Activated CD8-positive, alpha-beta memory T cell treated with anti-CD3 and anti-CD28 coated beads for 1 hour (primary cell): ENCODE measurements at places on chromosomes 4 and X.

GRCh38 chr4:172152284-172152683 lies 339.1 kb downstream of the GALNTL6 start:
- DNase-seq = no peak

DNA sequence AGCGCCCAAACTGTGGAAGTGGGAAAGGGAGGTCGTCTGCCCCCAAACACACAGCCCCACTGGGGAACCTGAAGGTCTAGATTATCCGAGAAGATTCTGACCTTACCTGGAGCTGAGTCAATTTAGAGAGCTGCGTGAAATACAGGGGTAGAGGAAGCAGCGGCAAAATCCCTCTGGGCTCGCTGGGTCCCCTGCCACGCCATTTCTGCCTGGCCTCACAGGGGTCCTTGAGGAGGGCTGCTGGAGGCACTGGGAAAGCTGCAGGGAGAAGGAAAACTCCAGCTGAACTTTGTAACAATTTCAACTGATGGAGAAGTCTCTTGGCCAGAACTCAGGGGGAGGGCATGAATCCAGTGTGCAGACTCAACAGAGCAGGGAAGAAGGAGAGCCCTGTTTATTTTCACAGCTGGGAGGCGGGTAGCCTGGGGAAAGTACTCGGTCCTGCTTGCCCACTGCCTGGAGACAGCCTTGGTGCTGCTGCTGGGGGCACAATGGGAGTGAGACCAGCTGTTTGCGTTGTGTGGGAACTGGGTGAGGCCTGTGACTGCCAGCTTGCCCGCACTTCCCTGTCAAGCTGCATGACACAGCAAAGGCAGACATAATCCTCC lies 93.2 kb upstream of the MAPK10 start:
- no peak for DNase-seq

- no peak for DNase-seq
These were observed 250.9 kb downstream of the TENM3 start for GRCh38 chr4:182494103-182494502.

DNA sequence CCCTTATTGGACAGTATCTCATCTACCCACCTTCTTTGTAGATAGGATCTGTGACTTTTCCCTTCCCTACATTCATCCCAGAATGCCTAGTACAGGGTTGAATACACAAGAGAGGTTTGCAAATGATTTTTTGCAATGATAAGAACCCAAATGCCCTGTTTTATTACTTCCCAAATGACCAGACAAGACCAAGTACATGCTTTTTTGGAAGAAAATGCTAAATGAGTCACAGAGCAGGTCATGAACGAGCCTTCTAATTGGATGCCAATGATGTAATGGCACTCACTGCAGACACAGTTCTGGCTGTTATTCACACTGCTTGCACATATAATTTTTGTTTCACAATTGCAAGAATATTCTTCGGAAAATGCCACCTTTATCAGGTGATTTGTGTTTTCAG lies 17.8 kb upstream of the GABRQ start:
- no peak for DNase-seq

- DNase-seq = no peak
These were observed at the start of gene BEX3 for GRCh38 chrX:103376118-103376978. Gene BEX3, plus strand, starts transcription at chrX:103376538. Its CDS starts 984 bp downstream, at chrX:103377522.

DNA sequence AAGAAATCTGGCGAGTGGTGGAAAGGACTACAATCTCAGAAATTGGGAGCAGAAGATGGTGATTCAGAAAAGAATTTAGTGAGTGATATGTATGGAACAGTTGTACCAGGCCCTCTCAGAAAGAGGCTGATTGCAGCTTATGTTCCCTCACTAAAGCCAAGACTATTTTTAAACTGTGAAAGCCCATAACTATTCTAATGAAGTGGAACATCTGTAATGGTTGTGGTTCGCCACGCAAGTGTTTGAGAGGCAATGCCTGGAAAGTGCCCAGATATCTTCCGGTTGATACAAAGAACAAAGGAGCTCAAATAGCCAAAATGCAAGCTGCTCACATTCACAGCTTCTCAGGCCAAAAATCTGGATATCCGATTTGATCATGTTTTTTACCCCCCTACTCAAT lies 1250.7 kb downstream of the RAPGEF2 start:
- no peak for DNase-seq

GRCh38 chrX:84724576-84724975 lies 222.3 kb upstream of the HDX start:
- DNase-seq = no peak

DNA sequence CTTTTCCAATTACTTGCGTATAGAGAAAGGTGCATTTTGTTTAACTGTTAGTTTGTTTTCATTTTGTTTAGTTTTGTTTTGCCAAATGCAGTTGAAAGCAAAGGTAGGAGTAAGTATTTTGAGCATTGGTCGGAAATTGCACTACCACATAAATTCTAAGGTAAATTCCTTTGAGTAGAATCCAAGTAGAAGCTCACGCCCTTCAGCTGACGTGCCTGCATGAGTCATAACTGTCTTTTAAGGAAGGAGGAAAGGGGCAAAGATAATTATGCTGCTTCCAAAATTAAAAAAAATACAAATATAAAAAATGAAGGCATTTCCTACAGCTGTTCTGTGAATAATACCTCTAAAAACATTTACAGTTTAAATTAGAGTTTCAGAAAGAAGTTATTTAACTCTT lies 110.2 kb upstream of the MYOZ2 start:
- DNase-seq = no peak

GRCh38 chrX:149494844-149495565 lies 10.1 kb downstream of the IDS start:
- no peak for DNase-seq

GRCh38 chr4:158169931-158170690 lies 2.7 kb downstream of the GASK1B start:
- no peak for DNase-seq

- DNase-seq = no peak
These were observed 288.9 kb downstream of the IL1RAPL2 start for GRCh38 chrX:104854790-104855340.

- no peak for DNase-seq
These were observed 100.3 kb downstream of the SORBS2 start for GRCh38 chr4:185711726-185712125.

GRCh38 chr4:147975933-147976928 lies 244.3 kb downstream of the ARHGAP10 start:
- DNase-seq = no peak

DNA sequence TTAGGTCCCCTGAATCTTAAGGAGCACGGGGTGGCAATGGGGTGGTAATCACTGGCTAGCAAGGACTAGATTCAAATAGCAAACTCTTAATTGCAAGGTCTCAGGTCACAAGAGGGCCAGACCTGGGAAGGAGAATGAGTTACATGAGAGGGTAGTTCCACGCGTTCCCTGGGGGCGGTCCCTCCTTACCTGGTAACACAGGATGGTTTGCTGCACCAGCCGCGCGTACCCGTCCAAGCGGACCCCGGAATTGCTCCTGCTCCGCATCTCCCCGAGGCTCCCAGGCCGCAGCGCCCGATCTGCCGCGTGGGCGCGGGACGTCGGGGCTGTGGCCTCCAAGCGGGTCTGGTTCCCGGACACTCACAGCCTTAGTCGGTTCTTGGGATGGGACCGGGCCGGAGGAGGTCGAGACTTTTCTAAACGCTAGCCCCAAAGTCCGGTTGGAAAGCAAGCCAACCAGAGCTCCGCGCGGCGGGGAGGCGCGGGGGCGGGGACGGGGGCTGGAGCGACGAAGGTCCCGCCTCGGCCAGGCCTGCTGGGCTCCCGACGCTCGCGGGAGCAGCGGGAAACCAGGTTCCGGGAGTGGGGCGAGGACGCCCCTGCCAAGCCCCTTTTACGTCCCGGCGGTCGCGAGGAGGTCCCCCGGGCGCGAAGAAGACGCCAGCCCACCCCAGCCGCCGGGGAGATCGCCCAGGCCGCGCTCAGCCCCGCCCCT lies at the start of gene PHKA2:
Gene PHKA2 (minus strand): TSS at position 449 of the 715 bp plus-strand sequence. CDS start 182 bp downstream, at position 267.
- no peak for DNase-seq

- DNase-seq = no peak
These were observed 2.8 kb downstream of the SFRP2 start for GRCh38 chr4:153785910-153786721.

GRCh38 chrX:120680090-120680489 lies 50.2 kb upstream of the C1GALT1C1 start:
- DNase-seq = no peak

DNA sequence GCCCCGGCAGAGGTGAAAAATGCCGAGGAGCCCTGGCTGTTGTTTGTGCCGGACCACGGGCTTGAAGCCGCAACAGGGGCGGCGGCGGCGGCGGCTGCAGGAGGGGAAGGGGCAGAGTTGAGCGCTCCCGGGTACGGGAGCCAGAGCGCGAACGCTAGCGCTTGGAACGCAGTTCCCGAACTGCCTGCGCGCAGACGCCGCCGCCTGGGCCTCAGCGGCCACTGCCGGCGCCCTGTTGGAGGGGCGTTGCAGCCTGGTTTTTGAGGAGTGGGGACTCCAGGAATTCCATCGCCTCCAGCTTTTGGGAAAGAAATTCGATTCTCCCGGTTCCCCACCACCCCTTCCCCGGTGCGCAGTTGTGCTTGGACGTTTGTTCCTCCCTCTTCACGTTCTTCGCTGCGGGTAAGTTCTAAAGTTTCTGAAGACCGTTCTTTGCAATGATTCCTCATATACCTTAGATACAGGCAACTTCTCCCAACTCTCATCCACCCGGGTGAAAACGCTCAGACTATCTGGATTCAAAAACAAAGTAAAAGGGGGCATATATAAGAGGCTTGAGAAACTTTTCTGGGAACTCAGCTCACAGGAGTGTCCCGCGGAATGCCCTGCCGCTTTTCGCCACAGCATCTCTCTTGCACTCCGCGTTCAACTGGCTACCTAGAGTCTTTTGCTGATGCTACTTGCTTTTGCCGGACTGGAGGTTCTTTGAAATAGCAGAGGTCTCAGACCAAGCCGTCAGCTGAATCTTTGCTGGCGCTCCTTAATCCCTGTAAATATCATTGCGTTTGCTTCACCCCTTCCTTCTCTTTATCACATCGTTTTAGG lies 1.0 kb downstream of the FAT4 start:
- DNase-seq = no peak

GRCh38 chrX:19832191-19832965 lies 55.0 kb downstream of the SH3KBP1 start:
- no peak for DNase-seq

GRCh38 chr4:27568236-27568951 lies 707.8 kb downstream of the STIM2 start:
- no peak for DNase-seq

- no peak for DNase-seq
These were observed 3.3 kb downstream of the NLGN4X start for GRCh38 chrX:6225288-6225910.

GRCh38 chrX:20311505-20311904 lies 44.8 kb upstream of the RPS6KA3 start:
- no peak for DNase-seq

DNA sequence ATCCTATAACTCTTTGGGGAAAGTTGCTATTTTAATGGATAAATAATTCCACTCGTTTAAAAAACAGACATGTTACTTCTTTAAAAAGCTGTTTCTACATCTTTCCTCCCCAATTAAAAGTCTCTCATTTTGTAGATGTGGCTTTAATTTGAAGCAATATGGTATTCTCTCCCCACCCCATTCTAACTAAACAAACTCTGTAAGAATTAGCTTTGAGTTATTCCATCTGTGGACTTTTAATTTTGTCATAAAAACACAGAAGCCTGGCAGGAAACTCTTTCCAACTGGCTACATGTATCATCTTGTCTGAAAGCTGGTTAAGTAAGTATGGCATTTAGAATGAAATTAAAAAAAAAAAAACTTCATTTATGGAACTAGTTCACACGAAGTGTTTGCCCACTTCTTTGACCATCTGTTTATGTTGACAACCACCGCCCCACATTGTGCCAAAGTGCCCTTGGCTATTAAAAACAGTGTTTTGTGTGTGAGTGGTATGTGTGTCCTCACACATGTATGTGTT lies 140.3 kb downstream of the NAA11 start:
- no peak for DNase-seq

DNA sequence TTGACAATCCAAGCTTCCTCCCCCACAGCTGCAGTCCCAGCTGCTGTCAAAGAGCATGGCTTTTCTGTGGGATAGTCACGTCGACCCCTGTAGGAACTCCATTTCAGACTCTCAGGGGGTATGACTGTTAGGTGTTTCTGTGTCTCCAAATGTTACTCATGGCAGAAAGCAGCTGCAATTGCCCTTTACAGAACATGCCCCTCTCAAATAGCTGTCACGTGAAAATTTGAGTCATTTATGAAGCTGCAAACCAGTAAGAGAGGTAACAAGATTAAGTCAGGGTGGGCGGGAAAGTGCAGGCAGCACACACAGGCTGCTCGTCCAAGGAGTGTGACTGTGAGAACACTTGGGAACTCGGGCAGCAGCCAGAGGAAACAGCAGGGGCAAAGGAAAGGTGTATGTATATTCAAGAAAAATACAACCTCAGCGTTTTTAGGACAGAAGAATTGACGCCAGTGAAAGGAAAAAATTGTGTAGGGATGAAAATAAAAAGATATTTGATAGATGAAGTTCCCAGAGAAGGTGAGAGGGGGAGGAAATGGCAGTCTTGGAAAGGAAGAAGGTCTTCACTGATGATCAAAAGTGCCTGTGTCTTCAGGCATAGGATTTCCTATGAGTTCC lies 66.5 kb upstream of the TMEM184C start:
- no peak for DNase-seq

DNA sequence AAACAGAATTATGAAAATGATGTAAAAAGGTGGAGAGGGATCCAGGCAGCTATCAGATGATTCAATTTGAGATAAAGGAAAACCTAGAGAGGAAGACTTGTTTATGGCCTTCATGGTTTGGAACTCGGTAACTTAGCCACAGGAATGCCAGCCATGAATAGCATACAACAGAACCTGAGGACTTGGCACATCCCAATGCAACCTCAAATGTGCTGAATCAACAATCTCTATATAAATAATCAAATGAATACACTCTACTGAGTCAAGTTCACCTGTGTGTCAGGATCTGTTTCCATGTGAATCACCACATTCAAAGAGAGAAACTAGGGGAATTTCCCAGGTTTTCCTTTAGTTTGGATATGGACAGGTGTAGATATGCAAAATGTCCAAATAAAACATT lies 86.9 kb downstream of the MBNL3 start:
- no peak for DNase-seq
